Transverse colon (tissue), 4 donors: ENCODE measurements at places on chromosomes 13 and 19. TPM values are rescaled to one million over a fixed set of nuclear protein-coding genes. Genes with fewer than 3 reads are reported as not detected.

The CCNE1 gene
- 30.3 TPM for total RNA-seq

The RASIP1 gene
- total RNA-seq = 3.8 TPM

The GPR18 gene
- total RNA-seq = not detected

The TRPM4 gene
- 877 TPM for total RNA-seq

The WDR18 gene
- total RNA-seq = 47.4 TPM

The CD37 gene
- 10.1 TPM for total RNA-seq

The RNF113B gene
- not detected for total RNA-seq

- DNase-seq = no peak
Observed at GRCh38 chr19:35513628-35514281, at the start of gene DMKN. TSS of gene DMKN (minus strand) at chr19:35513649. CDS start at chr19:35513475, 174 bp downstream.

DNA sequence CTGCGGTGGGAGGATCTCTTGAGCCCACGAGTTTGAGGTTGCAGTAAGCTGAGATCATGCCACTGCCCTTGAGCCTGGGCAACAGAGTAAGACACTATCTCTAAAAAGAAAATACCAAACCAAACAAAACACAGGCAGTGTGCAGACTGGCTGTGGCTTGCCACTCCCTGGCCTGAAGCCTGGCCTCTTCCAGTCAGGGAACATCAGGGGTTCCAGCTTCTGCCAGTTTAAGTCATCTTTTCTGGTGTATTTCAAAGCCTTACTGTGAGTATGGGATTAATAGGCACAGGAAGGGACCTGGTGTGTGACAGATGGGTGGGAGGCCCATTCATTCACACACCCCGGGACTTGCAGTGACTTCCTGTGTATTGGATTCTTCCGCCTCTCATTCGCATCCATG lies 27.0 kb upstream of the F2RL3 start:
- no peak for DNase-seq

- no peak for DNase-seq
Observed at GRCh38 chr13:95552539-95553441, at the start of gene CLDN10. TSS of gene CLDN10 (plus strand) at chr13:95552720. CDS start at chr13:95552754, 34 bp downstream.

DNA sequence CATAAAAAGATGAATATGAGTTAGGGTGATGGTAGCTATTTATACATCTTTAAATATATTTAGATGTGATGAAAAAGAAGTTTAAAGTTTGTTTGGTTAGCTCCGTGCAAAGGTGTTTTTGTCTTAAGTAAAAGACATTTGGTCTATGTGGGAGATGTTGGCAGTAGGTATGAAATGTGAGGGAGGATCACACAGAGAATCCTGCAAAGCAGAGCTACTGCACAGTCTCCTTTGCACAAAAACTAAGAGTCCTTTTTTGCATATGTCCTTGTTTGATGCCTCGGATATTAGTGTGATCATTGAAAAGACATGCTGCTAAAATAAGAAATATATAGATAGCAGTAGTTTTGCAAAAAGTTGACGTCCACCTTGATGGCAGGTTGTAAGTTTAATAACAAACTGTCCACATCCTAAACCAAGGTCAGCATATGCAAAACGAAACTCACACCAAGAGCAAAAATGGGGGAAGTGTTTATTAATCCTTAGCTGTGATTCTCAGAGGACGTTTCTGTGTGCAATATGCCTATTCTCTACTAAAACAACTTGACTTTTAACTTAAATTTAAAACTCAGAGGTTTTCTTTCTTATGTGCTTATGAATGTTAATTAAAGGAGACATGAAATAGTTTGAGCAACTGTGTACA lies 870.1 kb downstream of the PCDH9 start:
- no peak for DNase-seq

DNA sequence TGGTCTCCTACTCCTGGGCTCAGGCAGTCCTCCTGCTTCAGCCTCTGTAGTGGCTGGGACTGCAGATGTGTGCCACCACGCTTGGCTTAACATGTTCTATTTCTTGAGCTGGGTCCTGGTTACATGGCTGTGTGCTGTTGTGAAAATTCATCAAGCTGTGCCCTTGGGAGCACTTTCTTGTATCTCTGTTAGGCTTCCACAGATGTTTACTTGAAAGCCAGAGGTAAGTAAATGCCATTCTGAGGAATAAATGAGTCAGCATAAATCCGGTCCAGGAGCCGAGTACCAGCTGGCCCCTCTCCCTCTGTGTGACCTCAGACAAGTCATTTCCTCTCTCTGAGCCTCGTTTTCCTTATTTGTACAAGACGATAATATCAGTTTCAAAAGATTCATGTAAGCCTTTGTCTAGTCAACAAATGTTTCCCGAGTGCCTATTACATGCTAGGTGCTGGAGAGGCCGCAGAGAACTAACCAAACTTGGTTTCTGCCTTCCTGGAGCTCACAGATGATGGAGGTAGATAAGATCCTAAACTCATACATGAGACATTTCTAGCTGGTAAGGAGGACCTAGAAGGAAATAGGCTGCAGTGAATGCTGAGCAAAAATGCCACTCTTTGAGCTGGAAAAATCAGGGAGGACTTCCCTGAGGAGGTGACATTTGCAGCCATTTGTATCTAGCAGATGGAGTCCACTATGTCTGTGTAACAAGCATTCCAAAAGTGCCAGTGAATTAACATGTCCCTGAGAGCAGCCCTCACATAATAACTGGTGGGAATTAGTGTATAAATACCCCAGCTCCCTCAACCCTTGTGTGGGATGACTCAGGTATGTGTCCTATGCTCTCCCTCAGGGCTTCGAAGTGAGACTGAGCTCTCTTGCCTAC lies 2.7 kb upstream of the RASAL3 start:
- peak; percentile 23 for DNase-seq

DNA sequence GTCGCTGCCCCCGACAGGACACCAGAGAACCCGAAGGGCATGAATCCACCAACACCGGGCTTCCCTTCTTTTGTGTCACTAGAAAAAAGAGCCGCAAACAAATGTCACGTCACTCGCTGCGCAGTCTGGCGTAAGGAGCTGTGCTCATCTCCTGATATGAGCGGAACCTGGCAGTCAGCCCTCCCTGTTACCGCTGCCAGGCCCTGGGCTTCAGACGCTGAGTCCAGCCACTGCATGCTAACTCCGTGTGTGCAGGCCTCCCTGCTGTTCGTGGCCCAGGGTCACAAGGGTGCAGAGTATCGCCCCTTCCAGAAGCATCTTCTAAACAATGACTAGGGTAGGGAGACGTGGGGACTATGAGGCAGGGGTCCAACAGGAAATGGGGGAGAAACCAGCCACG lies 71.3 kb downstream of the SLC7A1 start:
- no peak for DNase-seq

DNA sequence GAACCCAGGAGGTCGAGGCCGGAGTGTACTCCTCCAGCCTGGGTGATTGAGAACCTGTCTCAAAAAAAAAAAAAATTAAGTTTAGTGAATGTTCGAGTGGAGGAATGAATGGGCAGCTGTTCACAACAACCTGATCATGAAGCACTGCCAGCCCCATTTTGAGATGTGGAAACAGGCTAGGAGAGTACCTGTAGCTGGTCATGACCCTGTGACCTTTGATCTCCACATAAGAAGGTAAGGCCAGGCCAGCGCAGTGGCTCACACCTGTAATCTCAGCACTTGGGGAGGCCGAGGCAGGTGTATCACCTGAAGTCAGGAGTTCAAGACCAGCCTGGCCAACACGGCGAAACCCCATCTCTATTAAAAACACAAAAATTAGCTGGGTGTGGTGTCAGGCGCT lies 7.6 kb downstream of the RAVER1 start:
- DNase-seq = no peak

DNA sequence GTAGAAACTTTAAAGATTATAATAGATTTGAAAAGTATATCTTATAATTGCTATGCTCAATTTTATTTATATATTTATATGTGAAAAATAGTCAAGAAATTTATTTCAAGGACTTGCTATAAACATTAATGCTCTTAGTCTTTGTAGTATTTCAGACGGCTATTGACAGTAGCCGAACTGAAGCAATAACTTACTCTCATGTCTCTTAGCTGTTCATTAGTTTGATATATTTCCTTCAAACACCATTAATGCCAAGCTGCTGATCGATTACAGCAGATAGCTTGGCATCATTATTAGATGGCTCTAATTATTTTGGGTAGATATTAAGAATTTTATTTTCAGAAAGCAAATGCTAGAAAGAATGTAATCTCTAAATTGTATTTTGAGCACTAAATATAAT lies 1151.5 kb upstream of the SPRY2 start:
- DNase-seq = no peak
